ENCODE measurements at places on chromosomes 1 and 21.

DNA sequence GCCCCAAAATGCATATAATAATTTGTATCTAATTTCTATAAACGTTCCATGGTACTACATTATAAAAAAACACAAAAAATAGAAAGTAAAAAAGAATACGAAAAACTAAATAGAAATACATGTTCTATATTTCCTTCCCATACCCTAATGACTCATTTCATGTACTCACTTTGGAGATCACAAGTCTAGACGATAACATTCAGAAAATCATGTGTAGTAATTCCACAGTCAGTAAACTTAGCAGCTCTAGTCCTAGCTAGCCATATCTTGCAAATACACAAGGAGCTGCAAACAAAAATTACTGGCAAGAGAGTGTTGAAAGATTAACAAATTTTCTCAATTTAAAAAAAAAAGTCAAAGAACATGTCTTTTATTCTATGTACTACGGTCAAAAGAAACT is 1.4 kb downstream of the GOLPH3L start:
- no peak for DNase-seq

DNA sequence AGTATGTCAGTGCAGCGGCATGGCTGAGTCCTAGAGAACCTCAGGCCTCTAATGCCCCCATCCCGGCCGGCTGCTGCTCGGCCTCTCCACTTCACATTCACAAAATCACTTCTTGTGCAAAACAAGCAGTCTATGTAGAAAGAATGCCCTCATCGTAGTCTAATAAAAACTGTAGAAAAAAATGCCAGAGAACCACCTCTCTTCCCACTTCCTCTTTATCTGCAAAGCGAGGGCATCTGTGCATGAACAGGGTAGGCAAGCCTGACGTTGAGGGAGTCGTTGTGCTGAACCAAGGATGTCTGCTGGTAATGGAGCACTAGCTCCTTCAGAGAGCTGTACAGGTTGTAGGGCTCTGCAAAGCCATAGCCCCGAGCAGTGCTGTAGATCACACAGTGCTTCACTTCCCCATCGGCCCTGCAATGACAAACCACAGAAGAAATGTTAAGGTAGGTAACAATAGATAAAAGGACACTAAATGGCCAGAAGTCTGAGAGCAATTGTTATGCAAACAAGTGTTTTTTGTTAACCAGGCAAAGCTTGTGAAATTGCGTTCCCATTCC is 88.9 kb downstream of the PIK3R3 start:
- no peak for DNase-seq

DNA sequence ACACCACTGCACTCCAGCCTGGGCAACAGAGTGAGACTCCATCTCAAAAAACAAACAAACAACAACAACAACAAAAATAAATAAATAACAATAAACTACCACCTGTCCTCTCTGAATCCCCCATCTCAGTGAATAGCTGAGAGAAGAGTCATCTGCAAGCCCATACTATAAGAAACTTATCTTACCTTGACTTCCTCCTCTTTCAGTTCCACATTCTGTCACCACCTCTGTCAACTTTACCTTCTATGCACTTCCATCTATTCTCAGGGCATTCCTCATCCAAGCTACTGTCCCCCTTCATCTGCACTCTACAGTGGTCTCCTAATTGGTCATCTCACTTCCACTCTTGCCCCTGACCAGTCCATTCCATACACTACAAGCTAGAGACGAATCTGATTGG is 58.1 kb downstream of the KIAA0040 start:
- no peak for DNase-seq

GRCh38 chr1:16026723-16027484 is 5.1 kb downstream of the CLCNKA start:
- no peak for DNase-seq

GRCh38 chr1:67166196-67166595 is at the start of gene IL23R:
IL23R (plus strand) TSS chr1:67166454; CDS start chr1:67168121, 1,667 bp downstream.
- no peak for DNase-seq

DNA sequence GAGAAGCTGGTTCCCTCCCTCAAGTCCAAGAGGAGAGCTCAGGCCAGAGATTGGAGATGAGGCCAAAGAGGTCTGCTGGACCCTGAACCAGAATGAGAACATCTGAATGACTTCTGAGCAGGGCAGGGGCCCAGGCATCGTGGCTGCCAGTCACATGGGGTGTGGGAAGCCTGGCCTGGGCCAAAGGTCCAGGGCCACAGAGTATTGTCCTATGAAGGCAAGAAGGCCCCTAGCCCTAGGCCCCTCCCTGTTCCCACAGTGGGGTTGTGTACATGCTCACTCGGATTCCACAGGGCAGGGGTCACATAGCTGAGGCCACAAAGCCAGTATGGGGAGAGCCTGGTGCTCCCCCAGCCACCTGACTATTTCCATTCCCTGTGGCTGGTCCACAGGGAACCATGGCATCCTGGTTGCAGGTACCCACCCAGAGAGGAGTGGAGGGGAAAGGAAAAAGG is 18.5 kb upstream of the SLC1A7 start:
- DNase-seq = no peak

DNA sequence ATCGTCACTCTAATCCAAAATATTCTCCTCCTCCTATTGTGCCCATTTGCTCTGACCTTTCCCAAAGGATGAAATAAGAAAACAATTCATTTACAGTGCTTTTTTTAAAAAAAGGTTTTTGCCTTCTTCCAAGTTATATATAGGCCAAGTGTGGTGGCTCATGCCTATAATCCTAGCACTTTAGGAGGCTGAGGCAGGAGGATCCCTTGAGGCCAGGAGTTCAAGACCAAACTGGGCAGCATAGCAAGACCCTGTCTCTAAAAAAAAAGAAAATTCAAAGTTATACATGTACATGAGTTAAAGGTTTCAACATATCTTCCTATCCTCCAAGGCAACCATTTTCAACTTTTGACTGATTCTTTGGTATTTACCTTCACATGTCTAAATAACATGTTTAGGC is 10.1 kb upstream of the USP1 start:
- DNase-seq = no peak

GRCh38 chr21:42101246-42101645 is 30.1 kb downstream of the UMODL1 start:
- DNase-seq = no peak

- DNase-seq = no peak
These were observed 54.0 kb downstream of the RAB3B start for GRCh38 chr1:51936531-51936930.

- no peak for DNase-seq
These were observed 67.5 kb downstream of the ZFYVE9 start for GRCh38 chr1:52209429-52209828.

DNA sequence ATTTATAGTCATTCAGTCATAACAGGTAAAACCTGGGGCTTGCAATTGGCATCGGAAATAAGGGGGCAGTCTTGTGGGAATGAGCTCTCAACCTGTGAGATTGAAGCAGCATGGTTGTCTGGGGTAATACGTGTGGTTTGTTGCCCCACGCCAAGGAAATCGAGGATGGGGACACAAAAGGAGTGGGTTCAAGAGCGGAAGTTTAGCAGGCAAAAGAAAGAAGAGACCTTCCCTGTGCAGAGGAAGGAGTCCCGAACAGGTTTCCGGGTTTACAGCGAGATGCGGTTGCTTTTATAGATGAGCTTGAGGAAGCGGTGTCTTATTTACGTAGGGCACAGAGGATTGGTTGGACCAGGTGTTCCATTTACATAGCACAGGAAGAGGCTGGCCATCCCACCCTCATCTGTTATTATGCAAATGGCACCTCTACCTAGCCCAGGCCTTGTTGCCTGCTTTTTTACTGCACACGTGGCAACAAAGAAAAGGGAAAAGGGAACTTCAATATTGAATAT is 37.3 kb downstream of the IFNAR1 start:
- no peak for DNase-seq

- DNase-seq = no peak
These were observed 2.4 kb upstream of the RNU5D-1 start for GRCh38 chr1:44733365-44733764.

GRCh38 chr1:26907071-26907917 is 6.5 kb downstream of the NR0B2 start:
- no peak for DNase-seq

All from NCI-H2081 treated with DMSO at 0.1 percent for 48 hours (cell line).